ENCODE measurements at places on chromosomes 3 and 15.

DNA sequence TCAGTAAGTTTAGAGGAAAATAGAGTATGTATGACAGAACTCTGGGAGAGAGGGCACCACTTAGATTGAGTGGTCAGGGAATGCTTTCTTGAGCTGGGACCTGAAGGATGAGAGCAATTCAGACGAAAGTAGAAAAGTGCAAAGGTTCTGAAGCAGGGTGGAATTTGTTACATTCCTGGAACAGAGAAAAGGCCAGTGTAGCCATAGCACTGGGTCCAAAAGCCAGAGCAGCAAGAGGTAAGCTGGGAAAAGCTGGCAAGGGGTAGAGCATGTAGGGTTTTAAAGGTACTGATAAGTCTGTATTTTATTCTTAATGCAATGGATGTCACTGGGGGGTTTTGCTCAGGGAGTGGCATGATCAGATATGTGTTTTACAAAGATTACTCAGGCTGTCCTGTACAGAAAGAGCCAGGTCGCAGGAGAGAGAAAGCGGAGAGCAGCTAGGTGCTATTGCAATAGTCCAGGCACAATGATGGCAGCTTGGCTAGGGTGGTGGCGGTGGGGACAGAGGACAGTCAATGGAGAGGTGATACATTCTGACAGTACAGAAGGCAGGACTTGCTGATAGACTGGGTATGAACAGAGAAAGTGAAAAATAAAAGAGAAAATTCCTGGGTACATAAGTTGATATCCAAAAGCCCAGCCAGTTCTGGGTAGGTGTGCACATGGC lies 17.0 kb downstream of the FSTL1 start:
- DNase-seq: no peak

DNA sequence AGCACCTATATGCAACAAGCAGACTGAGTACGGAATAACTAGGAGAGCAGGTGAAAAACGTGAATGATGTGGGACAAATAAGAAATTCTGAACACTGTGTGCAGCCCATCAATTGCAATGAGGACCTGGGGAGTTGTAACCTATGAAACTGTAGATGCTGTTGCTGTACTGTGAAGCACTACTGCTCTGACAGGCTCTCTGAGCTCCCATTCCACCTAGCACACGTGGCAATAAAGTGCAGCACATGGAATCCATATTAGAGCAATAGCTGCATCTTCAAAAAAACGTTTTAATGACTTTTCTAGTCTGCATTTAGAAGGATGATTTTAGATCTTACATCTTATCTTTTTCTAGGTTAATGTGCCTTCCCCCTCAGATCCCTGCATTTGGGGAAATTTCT lies 748.7 kb upstream of the GOLIM4 start:
- no peak for DNase-seq

DNA sequence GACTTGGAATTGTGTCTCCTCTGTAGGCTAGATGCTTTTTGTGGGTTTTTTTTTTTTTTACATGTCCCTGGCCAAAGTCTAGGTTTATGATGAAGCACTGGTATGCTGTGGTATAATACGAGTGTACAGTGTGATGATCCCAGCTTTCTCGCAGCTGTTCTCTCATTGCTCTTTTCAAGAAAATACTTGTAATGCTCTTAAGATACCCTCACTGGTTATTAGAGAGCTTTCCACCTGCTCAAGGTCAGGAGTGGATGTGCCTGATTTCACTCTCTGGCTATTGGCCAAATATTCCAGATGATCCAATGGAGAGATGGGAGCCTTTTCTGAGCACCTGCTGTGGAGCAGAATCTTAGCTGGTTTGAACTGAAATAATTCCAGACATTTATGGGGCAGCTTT lies 215.1 kb downstream of the MYRIP start:
- DNase-seq: no peak

- no peak for DNase-seq
Measured at GRCh38 chr15:90039996-90040395, 38.9 kb downstream of the ZNF710 start.

- no peak for DNase-seq
Measured at GRCh38 chr3:69390771-69391170, 4.9 kb upstream of the FRMD4B start.

- DNase-seq: no peak
Measured at GRCh38 chr3:14959359-14959943, 12.1 kb downstream of the NR2C2 start.

- no peak for DNase-seq
Measured at GRCh38 chr3:69540706-69541581, 155.1 kb upstream of the FRMD4B start.

GRCh38 chr3:198070871-198071270 lies 110.9 kb downstream of the LMLN start:
- no peak for DNase-seq

GRCh38 chr3:57682284-57682683 lies 10.6 kb downstream of the DENND6A start:
- no peak for DNase-seq

DNA sequence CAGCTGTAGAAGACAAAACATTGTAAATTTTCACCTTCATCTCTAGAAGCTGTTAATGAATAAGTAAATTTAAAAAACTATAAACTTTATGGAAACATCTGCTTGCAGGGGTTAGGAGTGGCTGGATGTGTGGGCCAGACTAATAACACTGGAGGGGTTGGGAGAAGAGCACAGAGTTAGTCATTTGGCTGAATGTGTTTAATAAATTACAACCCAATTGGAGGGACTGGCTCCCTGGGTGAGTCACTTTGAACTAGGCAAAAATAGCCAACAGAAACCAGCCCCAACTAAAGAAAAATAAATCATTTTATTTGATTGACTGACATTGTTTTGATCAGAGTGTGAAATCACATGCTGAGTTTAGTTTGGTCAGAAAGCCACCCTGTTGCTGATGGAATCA lies 21.8 kb downstream of the DGKG start:
- no peak for DNase-seq

DNA sequence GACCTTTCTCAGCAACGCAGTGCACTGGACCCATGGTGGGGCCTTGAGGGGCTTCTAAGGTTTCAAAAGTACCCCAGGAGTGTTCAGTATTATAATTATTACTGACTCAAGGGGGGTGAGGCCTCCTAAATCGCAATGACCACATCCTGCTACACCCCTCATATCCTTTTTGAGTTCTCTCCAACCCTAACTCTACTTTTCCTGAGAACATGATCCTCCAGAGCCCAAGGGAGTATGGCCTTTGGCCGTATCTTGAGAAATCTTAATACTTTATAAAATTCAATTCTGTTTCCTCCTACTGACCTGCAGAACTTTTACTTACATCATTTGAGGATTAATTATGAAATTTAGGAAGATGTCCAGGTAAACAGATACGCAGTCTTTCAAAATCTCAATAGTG lies 30.4 kb upstream of the RARRES1 start:
- DNase-seq: no peak

GRCh38 chr15:71638876-71639275 lies 171.5 kb upstream of the NR2E3 start:
- DNase-seq: no peak

DNA sequence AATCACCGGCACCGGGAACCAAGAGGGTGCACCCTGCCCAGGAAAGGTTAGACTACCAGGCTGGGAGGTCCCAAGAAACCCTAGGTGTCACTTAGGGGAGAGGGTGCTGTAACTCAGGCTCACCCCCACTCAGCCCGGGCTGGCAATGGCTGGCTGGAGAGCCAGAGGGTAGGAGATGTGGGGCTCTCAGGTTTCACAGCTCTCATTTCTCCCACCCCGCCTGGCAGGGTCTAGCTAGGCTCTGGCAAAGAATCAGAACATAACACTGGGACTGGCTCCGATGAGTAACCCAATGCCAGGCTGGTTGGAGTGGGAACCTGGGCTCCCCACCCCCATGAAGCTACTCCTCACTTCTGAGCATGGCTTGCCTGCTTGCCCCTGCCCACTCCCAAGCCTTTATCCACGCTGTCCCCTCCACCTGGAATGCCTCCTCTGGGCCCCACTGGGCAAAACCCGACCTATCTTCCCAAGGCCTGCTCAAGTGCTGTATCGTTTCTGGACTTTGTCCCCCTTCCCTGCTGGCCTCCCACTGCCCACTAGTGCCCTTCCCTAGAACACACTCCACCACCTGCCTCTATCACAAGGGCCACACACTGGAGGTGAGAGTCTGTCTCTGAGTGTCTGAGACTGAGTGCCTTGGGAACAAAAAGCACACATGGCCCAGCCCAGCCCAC lies 2.0 kb downstream of the CIB2 start:
- no peak for DNase-seq

DNA sequence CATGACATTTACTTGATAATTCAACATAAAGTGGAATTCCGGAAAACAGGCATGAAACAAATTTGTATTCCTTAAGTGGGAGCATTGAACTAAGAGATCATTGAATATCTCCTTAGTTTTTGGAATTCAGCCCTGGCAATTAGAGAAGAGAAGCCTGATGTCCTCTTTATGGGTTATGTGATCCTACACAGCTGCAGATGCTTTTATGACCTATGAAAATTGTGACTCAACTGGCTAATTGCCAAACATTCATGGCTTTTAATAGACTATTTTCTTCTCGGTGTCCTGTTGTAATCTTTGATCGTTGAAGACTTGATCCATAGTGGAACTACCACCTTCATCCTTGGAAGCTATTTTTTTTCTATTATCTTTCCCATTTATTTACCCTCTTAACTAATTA lies 46.1 kb downstream of the AGBL1 start:
- DNase-seq: no peak

GRCh38 chr3:25046911-25047771 lies 380.9 kb upstream of the RARB start:
- no peak for DNase-seq

GRCh38 chr15:101451846-101452245 lies 37.7 kb downstream of the PCSK6 start:
- DNase-seq: no peak

DNA sequence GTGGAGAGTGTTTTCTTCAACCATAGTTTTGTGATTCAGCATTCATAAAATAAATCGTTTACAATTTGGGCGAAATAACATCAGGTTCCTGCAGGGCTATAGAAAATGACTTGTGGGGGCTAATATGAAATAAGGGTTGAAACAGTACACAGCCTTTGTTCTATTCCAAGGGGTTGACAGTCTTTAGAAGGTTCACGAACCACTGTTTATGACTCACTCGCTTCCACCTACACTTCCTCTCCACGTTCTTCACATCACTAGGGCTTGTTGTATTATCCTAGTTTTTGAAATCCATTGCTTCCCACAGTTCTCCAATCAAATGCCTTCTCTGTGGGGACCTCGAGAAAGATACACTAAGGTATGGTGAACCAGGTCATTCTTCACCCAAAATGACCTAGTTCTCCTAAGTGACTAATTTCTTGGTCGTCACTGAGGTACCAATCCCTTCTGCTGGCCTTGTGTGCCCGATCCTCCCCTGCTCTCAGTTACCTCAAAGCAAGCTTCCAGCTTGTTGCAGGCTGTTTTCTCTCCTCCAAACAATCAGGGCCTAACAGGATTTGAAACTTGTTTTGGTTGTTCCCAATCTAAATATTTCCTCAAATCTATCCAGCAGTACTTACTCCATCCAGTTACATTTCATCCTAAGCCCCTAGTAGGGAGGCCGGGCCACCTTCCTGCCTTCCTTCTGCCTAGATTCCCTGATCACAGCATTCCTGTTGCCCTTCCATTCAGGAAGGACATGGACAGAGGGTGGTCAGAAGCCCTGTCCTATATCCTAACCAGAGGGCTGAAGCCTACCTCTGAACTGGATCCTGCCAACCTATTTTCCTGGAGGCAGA lies 23.1 kb upstream of the TBL1XR1 start:
- DNase-seq: no peak

GRCh38 chr3:13158871-13159270 lies 85.6 kb upstream of the IQSEC1 start:
- DNase-seq: no peak
